ENCODE measurements at places on chromosomes 6 and 20.

DNA sequence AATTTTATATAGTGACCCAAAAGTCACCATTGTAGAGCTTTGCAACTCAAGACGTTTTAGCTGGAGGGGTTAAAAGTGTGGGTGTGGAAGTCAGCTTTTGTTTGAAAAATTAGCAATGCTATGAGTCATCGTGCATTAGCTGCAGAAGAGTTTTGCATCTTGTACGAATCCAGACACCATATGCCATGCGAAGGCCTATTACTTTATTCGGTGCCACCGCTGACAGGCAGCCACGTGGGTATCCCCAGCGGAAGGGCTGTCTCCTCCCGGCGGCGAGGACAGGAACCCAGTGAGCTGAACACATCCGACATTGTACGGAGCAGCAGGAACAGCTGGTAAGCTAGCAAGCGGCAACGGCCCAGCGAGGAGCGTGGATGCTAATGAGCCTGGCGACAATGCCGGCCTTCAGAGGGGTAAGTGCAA lies 84.4 kb downstream of the INSM1 start:
- peak; percentile 38 for DNase-seq

GRCh38 chr6:16559071-16559470 lies 202.2 kb downstream of the ATXN1 start:
- DNase-seq = no peak

- no peak for DNase-seq
These were observed 78.8 kb downstream of the ADGRG6 start for GRCh38 chr6:142380626-142381025.

DNA sequence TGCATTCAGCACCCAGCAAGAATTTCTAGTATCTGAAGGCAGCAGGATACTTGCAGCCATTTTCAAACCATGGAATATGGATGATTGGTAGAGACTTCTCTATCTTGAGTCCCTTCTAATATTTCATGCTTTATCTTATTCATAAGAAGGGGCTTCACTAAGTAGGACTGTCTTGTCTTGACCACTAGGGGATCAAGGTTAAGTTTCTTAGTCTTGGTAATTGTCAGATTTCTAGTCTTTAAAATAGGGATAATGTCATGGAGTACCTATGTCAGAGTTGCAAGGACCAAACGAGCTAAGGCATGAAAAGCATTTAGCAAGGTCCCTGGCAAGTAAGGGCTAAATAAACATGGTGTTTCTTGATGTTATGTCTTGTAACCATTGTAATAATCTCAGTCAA lies 68.5 kb upstream of the ESR1 start:
- no peak for DNase-seq

GRCh38 chr6:43510827-43511163 lies 649 bp upstream of the LRRC73 start:
- DNase-seq = no peak

GRCh38 chr6:42745083-42745639 lies 742 bp downstream of the TBCC start:
- peak; percentile 2 for DNase-seq

GRCh38 chr6:41373919-41374617 lies 38.7 kb downstream of the NCR2 start:
- no peak for DNase-seq

DNA sequence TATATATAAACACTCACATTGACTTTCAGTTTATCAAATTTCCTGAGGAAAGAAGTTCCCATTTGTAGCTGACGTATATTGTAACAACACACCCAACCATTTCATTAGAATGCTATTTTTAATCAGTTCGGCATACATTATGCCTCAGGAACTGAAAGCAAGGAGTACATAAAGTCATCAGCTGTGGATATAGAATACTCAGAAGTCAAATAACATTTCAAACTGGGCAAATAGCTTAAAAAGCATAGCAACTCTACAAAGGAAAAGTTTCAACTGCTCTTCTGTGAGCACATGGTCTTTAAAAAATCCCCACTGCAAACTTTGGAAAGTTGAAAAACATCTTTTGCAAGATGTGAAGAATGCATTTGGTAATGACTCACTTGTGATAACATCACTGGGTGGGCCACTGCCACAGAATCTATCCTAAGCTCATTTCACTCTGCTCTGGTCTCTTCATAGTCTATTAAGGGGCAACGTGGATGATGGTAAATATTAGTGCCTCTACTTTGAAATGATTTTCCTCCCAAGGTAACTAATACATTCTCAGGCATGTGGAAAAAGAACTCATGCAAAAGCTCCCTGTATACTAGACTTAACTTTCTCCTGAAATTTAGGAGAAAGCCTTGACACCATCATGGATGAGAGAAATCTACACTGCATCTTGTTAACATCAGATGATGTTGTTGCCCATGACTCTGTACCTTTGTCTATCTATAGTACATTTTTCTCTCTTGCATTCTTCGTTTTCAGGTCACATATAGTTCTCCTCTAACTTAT lies 49.2 kb downstream of the FYN start:
- DNase-seq = no peak

DNA sequence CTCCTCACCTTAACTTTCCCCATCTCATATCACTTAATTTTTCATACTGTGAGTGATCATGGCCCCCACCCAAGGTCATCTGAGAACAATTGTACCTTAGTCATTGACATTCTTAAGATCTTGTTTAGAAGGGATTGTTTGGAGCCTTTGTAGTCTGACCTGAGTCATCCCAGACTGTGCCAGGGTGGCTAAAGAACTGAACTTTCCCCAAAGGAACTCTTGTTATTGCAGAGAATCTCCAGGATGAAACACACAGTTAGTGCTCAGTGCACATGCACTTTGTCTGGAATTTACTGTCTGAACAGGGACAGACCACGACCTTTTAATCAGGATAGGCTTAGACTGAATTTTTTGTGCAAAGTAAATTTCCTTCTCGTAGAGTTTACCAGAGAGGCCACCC lies 112.6 kb upstream of the CCN2 start:
- no peak for DNase-seq

- peak; percentile 68 for DNase-seq
These were observed 36.4 kb upstream of the HLA-C start for GRCh38 chr6:31308050-31308844.

GRCh38 chr6:129133770-129134192 lies 250.8 kb downstream of the LAMA2 start:
- no peak for DNase-seq

- DNase-seq = no peak
These were observed 72.2 kb downstream of the SENP6 start for GRCh38 chr6:75673884-75674283.

DNA sequence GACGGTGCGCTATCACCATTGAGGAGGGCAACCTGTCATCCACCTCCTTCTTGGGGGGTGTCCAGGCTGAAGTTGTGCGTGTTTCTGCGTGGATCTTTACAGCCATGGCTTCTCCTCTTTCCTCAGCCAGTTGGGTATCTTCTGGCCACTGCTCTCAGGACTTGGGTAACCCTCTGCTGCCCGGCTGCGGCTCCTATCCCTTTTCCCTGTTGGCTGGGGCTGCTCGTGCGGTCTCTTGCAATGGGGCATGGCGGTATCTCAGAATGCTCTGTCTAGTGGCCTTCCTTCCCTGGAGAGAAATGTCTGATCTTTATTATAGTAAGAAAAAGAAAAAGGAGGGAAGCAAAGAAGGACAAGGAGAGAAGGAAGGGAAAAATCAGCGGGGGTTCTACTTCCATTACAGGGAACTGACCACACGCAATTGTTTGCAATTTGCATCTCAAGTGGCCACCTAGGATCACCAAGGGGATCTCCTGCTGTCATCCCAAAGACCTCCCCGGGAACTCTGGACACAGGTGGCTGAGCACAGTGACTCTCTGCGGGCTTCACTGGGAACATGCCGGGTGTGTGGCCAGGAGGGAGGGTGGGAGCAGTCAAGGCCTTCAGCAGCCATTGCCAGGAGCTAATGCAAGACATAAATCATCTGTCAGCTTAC lies 60.8 kb downstream of the NPEPL1 start:
- DNase-seq = no peak

- no peak for DNase-seq
These were observed 183.6 kb downstream of the CLIC5 start for GRCh38 chr6:45832063-45832462.

DNA sequence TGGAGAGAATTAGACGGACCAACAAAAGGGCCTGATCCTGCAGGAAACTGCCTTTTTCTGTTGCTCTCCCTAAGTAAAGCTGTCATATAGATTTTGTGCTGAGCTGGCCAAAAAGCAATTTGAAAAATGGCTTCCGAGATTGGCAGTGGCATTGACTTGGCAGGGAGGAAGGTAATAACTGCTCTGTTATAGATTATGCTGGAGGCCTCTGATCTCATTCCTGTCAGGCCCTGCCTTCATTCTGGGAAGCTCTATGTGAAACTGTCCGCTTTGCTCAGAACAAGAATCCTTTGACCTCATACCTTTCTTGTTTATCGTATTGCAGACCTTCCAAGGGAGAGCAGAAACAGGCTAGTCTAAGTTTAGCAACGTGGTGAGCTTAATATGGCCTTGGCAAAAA lies 234.4 kb downstream of the PHACTR1 start:
- DNase-seq = no peak

DNA sequence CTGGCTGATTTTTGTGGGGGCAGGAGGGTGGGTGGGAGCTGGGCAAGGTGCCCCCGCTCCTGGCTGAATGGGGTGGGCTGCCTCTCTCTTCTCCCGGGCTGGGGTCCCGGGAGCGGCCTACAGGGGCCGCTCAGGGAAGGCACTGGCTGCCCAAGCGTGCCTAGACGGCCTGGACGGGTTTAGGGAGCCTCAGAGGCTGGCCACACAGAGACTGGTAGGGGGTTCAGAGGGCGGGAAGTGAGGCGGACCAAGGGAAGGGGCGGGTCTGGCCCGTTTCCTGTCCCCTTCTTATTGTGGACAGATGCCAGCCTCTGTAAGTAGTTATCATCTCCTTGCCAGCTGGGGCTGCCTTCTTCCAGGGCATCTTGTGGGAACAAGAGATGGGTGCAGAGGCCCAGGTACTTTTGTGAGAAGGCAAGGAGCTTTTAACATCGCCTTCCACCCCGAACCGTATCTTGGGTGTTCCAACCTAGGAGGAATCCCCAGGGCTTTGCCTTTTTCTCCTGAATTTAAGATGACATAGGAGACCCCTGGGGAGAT lies 437 bp downstream of the CD40 start:
- DNase-seq = no peak

DNA sequence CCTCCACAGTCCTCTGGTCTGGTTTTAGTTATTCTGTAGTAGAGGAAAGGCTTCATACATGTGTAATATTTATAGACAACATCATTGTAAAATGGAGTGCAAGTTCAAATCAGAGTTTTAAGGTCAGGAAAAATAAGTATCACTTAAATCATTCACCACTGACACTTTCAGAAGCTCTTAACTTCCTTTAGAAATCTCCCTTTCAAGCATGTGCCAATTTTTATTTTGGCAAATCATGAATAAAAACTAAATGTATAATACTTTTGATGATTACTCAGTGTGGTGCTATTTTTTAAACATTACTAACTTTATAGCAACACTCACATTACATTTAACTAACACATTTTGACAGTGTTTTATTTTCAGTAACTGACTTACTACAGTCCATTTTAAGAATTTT lies 112.2 kb downstream of the OGFRL1 start:
- DNase-seq = no peak

Data from activated CD4-positive, alpha-beta T cell treated with anti-CD3 and anti-CD28 coated beads, Interleukin-2, amount 50 U/mL, for 4 hours (primary cell).